ENCODE measurements at places on chromosomes 13 and 19.

GRCh38 chr19:6412447-6413091, 12.0 kb downstream of the KHSRP start:
- no peaks in the 10 kb centered on the region for H3K4me1 ChIP-seq
- no peak overlapping the region for H3K4me3 ChIP-seq
- peaks cover 46% of the 10 kb centered on the region for H3K36me3 ChIP-seq
- DNase-seq, result peak; percentile 44

DNA sequence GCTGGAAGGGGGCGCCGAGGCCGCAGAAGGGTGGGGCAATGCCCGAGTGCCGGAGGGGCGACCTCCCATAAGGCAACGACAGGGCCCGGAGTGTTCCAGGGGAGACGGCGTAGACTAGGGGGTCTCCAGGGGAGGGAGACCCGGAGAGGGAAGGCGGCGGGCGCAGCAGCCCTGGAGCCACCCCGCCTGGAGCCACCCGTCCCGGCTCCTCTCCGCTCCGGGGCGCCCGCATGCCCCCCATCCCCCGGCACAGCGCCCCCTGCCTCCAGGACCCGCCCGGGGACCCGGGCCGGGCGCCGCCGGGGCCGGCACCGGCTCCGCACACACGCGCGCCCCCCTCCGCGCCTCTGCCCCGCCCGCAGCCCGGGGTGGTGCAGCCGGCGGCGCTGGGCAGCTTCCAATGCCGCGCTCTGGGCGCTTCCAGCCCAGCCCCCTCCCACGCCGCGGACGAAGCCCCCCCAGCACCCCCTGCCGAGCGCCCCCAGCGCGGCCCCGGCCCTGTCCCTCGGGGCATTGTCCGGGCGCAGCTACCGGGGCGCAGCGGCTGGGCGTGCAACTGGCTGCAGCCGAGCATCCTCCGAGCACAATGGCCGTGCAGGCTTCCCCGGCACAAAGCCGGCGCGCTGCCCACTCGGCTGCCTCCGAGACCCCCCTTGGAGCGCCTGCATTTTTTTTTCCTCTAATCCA, 519 bp downstream of the PTPRS start:
- peak overlapping the region; percentile 68 for H3K4me3 ChIP-seq
- H3K27me3 ChIP-seq, result peaks cover 51% of the 10 kb centered on the region
- H3K36me3 ChIP-seq, result peaks cover 2% of the 10 kb centered on the region
- no peak overlapping the region for H3K27ac ChIP-seq

DNA sequence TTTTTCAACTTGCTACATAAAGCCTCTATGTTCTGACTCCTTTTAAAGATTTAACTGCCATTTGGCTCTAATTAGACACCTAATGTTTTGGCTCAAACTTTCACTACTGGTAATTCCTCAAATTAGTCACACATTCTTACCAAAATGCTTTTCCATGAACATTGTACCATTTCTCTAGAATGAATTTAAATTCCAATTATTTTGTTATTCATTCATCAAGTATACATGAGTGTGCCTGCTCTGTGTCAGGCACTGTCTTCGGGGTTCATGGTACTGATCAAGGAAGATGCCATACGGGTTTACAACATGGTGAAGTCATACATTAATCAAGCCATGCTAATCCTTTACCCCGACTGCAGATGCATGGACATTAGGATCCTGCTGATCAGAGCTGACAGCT, 69.1 kb upstream of the POSTN start:
- H3K27me3 ChIP-seq, result no peaks in the 10 kb centered on the region
- no peak overlapping the region for H3K27ac ChIP-seq
- no peak for DNase-seq
- no peak overlapping the region for H3K4me3 ChIP-seq

GRCh38 chr19:51724543-51724942, 752 bp upstream of the HAS1 start:
- no peak overlapping the region for H3K27ac ChIP-seq
- H3K4me1 ChIP-seq, result peaks cover 2% of the 10 kb centered on the region
- peaks cover 71% of the 10 kb centered on the region for H3K27me3 ChIP-seq
- no peak overlapping the region for H3K4me3 ChIP-seq
- DNase-seq, result no peak

DNA sequence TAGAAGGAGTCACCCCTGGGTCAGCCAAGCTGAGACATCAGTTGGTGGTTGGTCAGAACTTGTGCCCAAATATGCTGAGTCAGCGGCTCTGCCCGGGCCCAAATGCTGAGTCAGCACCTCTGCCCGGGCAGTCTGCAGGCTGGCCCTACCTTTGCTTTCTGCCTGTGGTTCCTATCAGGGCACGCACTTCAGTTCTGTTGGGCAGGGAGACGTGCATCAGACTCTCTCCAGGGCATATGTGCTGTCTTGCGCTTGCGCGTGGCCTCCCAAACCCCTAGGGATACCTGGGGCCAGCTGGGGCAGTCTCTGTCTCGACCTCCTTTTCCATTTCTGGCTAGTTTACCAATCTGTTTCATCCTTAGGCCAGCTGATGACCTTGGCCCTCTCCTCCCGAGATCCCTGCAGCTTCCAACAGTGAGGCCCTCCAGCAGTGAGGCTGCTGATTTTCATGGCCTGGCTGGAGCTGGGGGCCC, 24.4 kb upstream of the LDLR start:
- peaks cover 12% of the 10 kb centered on the region for H3K36me3 ChIP-seq
- no peaks in the 10 kb centered on the region for H3K27me3 ChIP-seq
- no peak overlapping the region for H3K27ac ChIP-seq

DNA sequence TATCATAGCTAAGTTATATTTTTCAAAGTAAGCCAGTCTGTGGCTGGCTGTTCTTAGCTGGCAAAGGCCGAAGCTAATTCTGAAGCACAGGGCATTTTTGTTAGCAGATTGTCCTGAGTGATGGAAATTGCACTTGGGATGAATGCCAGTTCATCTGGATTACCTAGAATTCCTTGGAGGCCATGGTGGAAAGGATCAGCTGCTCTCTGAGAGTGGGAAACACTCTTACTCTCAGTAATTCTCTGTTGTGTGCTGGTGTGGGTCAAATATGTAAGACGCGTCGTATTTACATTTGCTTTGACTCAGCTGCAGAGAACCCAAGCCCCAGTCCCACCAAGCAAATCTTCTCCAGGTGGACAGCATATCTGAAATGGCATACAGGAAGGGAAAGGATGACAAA, 60.7 kb upstream of the C1QTNF9B start:
- no peak overlapping the region for H3K4me3 ChIP-seq
- no peak for DNase-seq
- H3K27me3 ChIP-seq, result peaks cover 24% of the 10 kb centered on the region
- H3K4me1 ChIP-seq, result peaks cover 11% of the 10 kb centered on the region

DNA sequence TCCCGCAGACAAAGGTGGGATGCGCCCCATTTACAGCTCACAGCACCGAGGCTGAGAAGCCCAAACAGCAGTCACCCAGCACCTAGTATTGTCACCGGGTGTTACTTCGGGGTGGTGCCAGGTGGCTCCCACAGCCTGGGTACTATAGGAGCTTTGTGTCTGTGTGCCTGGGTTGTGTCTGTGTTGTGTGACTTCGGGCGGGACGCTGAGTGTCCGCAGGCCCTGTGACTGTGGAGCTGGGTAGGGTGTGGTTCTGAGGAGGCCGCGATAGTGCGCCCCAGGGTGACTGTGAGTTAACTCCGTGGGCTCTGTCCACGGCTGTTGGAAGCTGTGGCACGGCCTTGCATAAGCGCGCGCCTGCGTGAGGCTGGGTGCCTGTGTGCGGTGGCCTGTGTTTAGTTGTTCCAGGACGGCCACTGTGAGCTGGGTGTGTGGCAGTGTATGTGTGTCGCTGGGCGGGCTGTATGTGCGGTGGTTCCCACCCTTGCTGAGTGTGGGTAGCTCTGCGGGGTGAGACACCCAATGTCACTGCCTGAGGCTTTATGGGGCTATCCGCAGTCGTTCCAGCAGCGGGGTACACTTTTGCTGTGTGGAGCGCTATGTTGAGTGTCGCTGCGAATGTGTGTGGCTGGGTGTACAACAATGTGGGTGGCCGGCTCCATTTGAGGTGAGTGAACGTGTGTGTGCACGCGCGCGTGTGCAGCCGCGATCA, 559 bp upstream of the SSBP4 start:
- peak; percentile 56 for DNase-seq
- peak overlapping the region; percentile 97 for H3K27ac ChIP-seq
- H3K27me3 ChIP-seq, result no peaks in the 10 kb centered on the region

DNA sequence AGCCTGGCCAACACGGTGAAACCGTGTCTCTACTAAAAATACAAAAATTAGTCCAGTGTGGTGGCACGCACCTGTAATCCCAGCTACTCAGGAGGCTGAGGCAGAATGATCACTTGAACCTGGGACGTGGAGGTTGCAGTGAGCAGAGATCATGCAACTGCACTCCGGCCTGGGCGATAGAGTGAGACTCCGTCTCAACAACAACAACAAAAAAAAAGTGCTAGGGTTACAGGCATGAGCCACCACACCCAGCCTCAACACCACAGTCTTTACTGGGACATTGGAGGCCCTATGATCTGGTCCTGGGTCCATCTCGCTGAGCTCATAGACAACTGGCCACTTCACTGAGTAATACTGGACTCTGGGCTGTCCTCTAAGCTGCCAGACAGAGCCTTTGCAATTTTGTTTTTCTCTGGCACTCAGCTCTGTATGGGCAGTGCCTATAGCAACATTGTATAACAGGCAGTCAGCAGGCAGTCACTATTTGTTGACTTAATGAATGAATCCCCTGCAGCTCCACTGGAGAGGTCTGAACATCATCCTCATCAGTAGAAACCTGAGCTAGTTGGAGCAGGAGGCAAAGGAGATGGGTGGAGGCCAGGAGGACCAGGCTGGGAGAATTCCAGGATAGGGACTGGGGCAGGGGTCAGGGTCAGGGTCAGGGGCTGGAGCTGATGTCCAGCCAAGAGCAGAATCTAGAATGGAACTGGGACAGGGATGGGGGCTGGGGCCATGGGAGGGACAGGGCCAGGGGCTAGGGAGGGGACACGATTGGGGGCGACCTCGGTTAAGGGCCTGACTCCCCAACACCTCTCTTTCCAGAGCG, 8.1 kb downstream of the BLOC1S3 start:
- peaks cover 16% of the 10 kb centered on the region for H3K4me1 ChIP-seq
- no peaks in the 10 kb centered on the region for H3K27me3 ChIP-seq
- DNase-seq, result no peak
- peak overlapping the region; percentile 76 for H3K27ac ChIP-seq
- H3K4me3 ChIP-seq, result no peak overlapping the region

DNA sequence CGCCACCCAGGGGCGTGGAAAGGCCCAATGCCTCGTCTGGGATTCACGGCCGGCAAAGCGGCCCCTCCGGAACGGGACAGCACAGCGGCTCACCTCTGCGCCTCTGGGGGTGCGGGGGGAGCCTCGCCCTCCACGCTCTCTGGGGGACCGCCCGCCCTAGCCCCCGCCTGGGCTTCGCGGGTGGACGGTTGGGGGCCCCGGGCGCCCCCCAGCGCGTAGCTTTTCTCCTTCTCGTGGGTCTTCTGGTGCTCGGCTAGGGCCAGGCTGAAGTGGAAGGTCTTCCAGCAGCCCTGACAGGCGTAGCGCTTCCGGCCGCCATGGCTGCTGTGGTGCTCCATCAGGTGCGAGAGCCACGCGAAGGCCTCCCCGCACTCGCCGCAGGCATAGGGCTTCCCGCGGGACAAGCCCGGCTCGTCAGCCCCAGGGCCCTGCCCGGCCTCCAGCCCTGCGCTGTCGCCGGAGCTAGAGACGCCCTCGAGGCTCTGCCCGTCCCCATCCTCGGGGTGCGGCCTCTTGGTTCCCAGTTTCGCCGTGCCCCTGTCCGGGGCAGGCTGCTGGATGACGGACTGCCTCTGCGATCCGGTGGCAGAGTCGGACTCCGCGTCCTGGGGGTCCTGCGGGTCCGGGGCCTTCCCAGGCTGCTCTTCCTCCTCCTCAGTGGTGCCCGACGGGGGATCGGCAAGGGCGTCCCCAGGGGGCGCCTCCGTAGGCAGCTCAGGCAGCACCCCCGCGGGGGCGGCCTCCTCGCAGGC, 13.3 kb downstream of the ZSCAN18 start:
- no peaks in the 10 kb centered on the region for H3K27me3 ChIP-seq
- H3K4me1 ChIP-seq, result no peaks in the 10 kb centered on the region
- no peak overlapping the region for H3K27ac ChIP-seq
- H3K36me3 ChIP-seq, result peaks cover 5% of the 10 kb centered on the region
- DNase-seq, result no peak
- no peak overlapping the region for H3K4me3 ChIP-seq

DNA sequence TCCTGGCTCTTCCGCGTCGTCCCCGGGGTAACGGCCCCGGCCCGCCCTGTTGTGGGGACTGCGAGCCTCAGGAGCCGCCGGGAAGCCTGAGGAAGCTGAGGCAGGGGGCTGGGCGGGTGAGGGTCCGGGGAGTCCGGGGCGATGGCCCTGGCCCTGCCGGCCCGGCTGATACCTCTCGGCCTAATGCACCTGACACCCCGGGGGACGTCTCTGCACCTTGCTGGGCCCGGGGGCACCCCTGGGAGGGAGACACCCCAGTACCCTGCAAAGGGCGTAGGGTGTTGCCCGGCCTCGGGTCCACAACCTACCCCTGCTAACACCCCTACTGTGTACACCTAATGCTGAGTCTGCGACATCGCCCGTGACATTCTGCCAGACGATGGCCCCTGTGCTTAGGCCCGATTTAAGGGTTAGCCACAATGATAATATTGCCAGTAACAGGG, 410 bp downstream of the PIN1 start:
- H3K27me3 ChIP-seq, result no peaks in the 10 kb centered on the region
- H3K36me3 ChIP-seq, result peaks cover 36% of the 10 kb centered on the region
- H3K4me1 ChIP-seq, result peaks cover 16% of the 10 kb centered on the region
- H3K4me3 ChIP-seq, result peak overlapping the region; percentile 89
- peak overlapping the region; percentile 86 for H3K27ac ChIP-seq
- DNase-seq, result no peak

- no peak overlapping the region for H3K4me3 ChIP-seq
- H3K36me3 ChIP-seq, result no peaks in the 10 kb centered on the region
- H3K27ac ChIP-seq, result no peak overlapping the region
- peaks cover 17% of the 10 kb centered on the region for H3K27me3 ChIP-seq
Measured at GRCh38 chr13:45775401-45775963, 73.4 kb downstream of the CBY2 start.

Measured in effector memory CD8-positive, alpha-beta T cell (primary cell).